ENCODE measurements at places on chromosomes 13 and 19. TPM values are rescaled to one million over a fixed set of nuclear protein-coding genes. Genes with fewer than 3 reads are reported as not detected.

Gene CCNE1
- 38.4 TPM for total RNA-seq

Gene MEIOSIN
- total RNA-seq: 0.08 TPM

Gene CEACAM6
- not detected for total RNA-seq

Gene ZNF492
- 4.7 TPM for total RNA-seq

Gene NLRP9
- total RNA-seq: not detected

Gene MBD3L3
- total RNA-seq: not detected

Gene ZNF626
- total RNA-seq: 10.7 TPM

Gene NPAS1
- total RNA-seq: 0.91 TPM

Gene BEST2
- not detected for total RNA-seq

Gene PTPRS
- total RNA-seq: 3.5 TPM

Gene XRCC1
- total RNA-seq: 36.8 TPM

Gene NLRP5
- total RNA-seq: not detected

Gene ZNF439
- 6.4 TPM for total RNA-seq

Gene CYP2S1
- 0.27 TPM for total RNA-seq

Gene MIDN
- 29.6 TPM for total RNA-seq

Gene ZNF813
- total RNA-seq: 8.3 TPM

Gene TMEM59L
- not detected for total RNA-seq

Gene ADM5
- total RNA-seq: 9.5 TPM

Gene TNFSF13B
- 5.1 TPM for total RNA-seq
